ENCODE measurements at places on chromosomes 6 and 20.

- no peak for DNase-seq
Observed at GRCh38 chr6:25027221-25027916, 91.6 kb upstream of the RIPOR2 start.

- no peak for DNase-seq
Observed at GRCh38 chr6:170450916-170451761, 102.0 kb downstream of the PSMB1 start.

GRCh38 chr6:35581633-35582032 is 68.9 kb upstream of the TULP1 start:
- no peak for DNase-seq

- DNase-seq: peak; percentile 44
Observed at GRCh38 chr20:401682-402495, 6.2 kb upstream of the RBCK1 start.

- DNase-seq: no peak
Observed at GRCh38 chr6:53752856-53753255, 41.9 kb upstream of the LRRC1 start.

- no peak for DNase-seq
Observed at GRCh38 chr6:166348305-166348949, 6.1 kb upstream of the SFT2D1 start.

DNA sequence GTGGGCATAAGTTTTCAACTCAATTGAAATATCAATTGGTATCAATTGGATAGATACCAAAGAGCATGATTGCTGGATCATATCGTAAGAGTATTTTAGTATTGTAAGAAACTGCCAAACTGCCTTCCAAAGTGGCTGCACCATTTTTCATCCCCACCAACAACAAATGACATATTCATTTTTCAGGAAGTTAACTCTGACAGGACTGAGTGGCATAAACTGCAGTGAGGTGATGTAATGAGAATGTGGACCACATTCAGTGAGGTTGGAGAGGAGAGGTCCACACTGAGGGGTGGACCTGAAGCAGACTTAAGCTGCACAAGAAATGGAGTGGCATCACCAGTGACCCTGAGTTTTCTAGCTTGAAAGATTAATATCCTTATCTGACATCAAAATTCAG is 11.6 kb upstream of the CALHM6 start:
- no peak for DNase-seq

DNA sequence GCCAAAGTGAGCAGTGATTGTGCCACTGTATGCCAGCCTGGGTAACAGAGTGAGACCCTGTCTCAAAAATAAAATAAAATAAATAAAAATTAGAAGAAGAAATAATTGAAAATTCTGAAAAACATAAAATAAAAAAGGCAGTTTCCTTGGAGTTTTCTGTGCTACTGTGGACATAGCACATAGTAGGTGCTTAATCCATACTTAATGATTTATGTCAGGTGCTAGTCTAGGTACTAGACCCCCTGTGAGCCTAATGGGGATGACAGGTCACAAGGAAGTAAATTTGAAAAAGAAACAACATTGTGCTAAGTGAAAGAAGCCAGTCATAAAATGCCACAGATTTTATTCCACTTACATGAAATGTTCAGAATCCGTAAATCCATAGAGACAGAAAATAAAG is 9.2 kb upstream of the SLC9A8 start:
- DNase-seq: no peak

GRCh38 chr20:31515775-31516107 is 1.5 kb downstream of the HM13 start:
- no peak for DNase-seq

Measured in GM04504 (cell line).